Fibroblast of skin of right quadriceps (primary cell): ENCODE measurements at places on chromosomes 6 and 20.

- no peak for DNase-seq
Observed at GRCh38 chr20:48467622-48468021, 360.2 kb downstream of the PREX1 start.

GRCh38 chr6:133553652-133554051, 312.5 kb downstream of the EYA4 start:
- peak; percentile 47 for DNase-seq

GRCh38 chr6:139265512-139266190, 26.1 kb downstream of the TXLNB start:
- DNase-seq = no peak

DNA sequence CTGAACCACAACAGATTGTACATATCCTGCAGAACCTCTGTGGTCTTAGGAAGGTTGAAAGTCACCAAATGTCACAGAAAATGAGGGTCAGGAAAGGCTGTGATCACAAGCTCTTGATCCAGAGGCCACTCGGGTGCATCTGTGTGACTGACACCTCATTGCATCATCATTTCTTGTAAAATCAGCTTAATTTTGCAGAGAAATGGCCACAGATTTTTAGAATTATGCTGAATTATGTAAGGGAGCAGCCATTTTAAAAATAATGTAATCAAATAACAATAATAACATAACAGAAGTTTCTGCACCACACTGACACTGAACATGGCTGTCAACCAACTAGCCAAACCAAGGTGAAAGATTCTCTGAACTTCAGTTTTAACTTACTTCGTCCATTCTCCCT, 32.5 kb upstream of the PRND start:
- DNase-seq = no peak

- DNase-seq = peak; percentile 80
Observed at GRCh38 chr6:150627585-150628025, 27.9 kb downstream of the PLEKHG1 start.

GRCh38 chr6:152983637-152984512, 1.0 kb upstream of the FBXO5 start:
- peak; percentile 81 for DNase-seq

GRCh38 chr6:124567401-124567800, 394.8 kb upstream of the RNF217 start:
- DNase-seq = no peak

GRCh38 chr6:152100183-152100618, 292.7 kb downstream of the ESR1 start:
- no peak for DNase-seq

DNA sequence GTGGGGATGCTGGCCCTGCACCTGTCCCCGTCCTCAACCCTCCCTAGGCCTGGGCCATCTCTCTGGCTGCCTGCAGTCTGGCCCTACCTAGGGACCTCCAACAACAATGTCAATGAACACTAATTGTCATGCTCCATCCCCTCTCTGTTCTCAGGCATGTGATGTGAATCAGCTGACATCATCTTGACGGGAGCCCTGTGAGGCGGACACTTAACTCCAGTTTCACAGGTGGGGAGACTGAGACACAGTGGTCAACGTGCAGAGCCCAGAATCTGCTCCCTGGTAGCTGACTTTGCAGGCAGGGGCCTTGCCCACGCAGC, 762 bp upstream of the TCEA2 start:
- no peak for DNase-seq

- peak; percentile 62 for DNase-seq
Observed at GRCh38 chr20:53126185-53126584, 154.0 kb downstream of the TSHZ2 start.

DNA sequence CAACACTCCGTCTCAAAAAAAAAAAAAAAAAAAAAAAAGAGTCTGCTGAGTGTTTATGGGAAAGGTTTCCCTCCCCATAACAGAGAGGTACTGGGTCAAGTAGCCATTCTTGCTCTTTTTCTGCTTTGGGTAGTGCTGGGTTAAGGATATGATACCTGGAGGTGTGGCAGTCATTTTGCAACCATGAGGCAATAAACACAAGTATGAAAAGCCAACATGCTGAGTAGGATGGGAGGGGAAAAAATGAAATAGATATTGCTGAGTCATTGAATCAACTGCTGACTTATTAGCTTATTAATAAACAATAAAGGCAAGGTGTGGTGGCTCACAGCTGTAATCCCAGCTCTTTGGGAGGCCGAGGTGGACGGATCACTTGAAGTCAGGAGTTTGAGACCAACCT, 2.3 kb upstream of the TOMM34 start:
- no peak for DNase-seq

DNA sequence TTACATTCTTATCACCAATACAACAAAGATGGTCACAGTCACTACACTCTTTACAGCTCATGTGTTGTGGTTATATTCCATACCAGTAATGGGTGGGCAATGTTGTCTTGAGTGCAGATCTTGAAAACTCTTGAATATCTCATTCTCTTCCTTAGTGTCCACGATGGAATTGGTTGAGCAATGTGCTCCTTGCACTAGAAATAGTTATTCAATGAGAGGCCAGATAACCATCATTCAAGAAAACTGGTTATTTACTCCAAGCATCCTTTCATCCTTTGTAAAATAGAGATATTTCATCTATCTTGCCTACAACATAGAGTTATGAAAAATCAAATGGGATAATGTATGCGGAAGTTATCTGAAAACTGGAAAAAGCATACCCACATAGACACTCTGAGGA, 215.9 kb downstream of the ARHGAP18 start:
- DNase-seq = no peak

DNA sequence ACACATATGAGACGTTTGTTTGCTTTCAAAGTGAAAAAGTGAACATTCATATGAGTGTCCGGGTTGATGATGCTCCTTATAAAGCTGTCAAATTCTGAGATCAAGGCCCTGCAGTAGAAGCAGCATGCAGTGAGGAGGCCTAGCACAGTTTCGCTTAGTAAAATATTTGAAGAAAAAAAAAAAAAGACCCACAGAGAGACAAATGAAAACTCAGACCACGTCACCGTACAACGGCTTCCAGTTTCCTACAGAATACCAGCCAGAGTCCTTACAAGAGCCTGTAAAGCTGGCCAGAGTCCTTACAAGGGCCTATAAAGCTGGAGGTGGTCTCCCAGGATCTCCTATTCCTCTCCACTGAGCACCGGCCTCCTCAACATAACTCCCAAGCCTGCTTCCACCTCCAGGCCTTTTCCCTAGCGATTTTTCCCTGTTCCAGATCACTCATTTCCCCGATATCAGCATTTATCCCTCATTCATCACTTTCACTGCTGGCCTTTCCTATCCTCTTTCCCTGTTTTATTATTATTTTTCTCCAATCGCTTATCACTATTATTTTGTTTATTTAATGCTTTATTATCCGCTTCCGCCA, 1.5 kb upstream of the HMGN4 start:
- DNase-seq = peak; percentile 85

- DNase-seq = no peak
Observed at GRCh38 chr6:7496266-7496875, 45.1 kb upstream of the DSP start.
